Fibroblast of lung (primary cell): ENCODE measurements at places on chromosomes 4 and X.

GRCh38 chr4:186593587-186593973 is 38.2 kb upstream of the MTNR1A start:
- no peak for DNase-seq

DNA sequence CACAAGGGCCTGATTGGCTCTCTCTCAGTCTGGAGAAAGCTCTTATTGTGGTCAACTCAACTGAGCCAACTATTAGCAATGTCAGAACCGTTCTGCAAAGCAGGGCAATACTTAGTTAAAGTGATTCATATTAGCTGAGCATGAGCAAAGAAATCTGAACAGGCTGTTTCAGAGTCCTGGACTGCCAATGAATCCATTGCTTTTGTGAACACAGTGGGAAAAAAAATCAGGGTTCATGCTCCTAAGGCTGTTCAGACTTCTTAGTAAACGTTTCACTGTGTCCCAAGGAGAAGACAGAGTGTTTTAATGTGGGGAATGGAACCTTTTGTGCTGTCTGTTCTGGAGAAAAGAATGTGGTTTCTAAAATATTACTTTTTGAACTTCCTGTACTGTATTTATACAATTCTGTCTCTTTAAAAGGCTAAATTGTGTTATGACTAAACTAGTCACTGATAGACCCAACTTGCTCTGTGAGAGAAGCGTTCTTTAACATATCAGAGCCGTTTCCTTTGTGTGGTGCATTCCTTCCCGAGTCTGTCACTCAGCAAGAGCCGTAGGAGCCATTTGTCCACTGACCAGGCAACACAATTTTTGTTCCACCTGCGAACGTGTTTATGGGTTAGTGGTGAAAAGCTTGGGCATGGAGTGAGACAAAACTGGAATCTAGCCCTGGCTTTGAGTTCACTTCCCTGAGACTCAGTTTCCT is 366.1 kb downstream of the FBXO8 start:
- DNase-seq = peak; percentile 90

DNA sequence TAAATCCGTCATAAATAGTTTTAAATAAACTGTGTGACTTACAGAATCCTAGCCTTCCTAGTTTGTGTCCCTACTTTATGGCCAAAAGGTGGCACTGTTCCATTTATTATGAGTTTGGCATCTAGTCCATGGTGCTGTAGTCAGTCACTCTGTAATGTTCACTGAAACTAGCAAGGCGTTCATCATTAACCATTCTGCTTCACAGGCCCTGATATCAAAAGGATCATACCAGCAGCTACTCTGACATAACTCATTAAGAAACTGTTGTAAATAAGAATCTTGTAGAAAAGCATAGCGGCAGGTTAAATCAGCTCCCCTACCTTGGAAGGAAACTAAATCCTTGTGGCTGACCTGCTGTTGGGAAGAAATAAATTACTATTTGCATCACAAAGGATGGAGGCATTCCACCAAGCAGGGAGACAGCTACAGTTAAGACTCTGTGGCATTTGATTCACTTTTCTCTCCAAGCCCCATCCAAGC is 919.6 kb upstream of the DIAPH2 start:
- peak; percentile 81 for DNase-seq

DNA sequence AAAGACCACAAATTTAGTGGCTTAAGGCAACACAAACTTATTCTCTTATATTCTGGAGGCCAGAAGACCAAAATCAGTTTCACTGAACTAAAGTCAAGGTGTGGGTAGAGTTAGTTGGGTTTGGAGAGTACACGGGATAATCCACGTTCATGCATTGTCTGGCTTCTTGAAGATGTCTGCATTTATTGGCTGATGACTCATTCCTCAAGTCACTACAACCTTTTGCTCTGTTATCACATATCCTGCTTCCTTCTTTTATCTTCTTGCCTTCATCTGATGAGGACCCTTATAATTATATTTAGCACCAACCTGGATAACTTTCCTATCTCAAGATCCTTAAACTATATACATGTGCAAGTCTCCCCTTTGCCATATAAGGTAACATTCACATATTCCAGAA is 590.0 kb downstream of the FSTL5 start:
- peak; percentile 44 for DNase-seq

DNA sequence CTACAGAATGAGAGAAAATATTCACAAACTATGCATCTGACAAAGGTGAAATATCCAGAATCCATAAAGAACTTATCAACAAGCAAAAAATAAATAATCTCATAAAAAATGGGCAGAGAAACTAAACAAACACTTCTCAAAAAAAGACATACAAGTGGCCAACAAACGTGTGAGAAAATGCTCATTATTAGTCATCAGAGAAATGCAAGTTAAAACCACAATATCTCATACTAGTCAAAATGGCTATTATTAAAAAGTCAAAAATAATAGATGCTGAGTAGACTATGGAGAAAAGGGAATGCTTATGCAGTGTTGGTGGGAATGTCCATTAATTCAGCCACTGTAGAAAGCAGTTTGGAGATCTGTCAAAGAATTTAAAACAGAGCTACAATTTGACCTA is 533.3 kb downstream of the TMA16 start:
- DNase-seq = no peak

- peak; percentile 67 for DNase-seq
Observed at GRCh38 chrX:23662853-23663252, 4.4 kb upstream of the PRDX4 start.

DNA sequence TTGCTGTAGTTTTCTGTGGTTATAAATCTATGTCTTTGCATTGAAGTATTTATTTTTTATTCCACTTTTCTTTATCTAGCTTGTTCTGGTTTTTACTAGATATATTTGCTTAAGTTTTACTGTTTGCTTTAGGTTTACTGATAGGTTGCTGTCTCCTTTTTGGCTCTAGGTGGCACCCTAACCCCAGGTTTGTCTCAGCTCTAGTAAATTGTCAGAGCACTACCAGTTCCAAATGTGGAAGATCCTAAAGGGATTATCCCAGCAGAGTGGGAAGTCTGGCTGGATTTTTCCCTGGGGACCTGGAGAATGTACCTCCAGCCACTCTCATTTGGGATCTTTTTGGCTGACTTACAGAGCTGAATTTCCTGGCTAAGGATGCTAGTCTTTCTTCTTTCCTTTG is 106.1 kb downstream of the PBDC1 start:
- peak; percentile 21 for DNase-seq

GRCh38 chr4:54746218-54746617 is 88.5 kb downstream of the KIT start:
- no peak for DNase-seq

GRCh38 chrX:33908074-33908473 is 224.0 kb downstream of the FAM47A start:
- DNase-seq = no peak

GRCh38 chr4:11505221-11505971 is 76.7 kb upstream of the HS3ST1 start:
- no peak for DNase-seq

DNA sequence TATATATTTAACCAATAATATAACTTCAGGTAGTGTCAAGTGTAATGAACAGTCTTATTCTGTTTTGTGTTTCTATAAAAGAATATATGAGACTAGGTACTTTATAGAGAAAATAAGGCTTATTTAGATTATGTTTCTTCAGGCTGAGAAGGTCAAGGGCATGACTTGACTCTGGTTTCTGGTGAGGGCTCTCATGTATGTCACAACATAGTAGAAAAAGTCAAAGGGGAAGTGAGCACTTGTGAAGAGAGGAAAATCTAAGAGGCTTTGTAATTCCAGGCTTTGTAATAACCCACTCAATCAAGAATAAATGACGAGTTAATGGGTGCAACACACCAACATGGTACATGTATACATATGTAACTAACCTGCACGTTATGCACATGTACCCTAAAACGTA is 27.6 kb downstream of the PRR32 start:
- DNase-seq = no peak

DNA sequence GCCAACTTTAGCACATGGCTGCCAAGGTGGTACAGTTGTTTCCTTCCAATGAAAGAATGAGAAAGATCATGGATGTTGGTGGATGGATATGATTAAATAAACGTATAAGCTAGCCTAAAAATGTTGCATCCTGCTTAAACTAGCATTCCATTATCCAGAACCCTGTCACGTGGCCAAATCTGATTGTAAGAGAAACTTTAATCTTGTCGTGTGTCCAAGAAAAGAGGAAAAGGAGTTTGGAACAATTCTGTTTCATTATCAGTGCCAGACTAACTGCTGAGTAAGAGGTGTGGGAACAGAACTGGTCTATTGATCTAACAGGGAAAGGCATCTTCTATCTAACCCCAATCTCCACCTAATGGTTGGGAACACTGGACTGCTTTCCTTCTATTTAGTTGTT is 325.2 kb upstream of the BMP3 start:
- peak; percentile 37 for DNase-seq
